Breast epithelium (tissue), 4 donors: ENCODE measurements at places on chromosomes 12 and 14.

- no peaks in the 10 kb centered on the region for H3K36me3 ChIP-seq
- H3K4me3 ChIP-seq: no peak overlapping the region
- no peak for DNase-seq
- no peaks in the 10 kb centered on the region for H3K27me3 ChIP-seq
These were observed 26.3 kb downstream of the CMA1 start for GRCh38 chr14:24481622-24482324.

GRCh38 chr14:88476825-88477224 lies 78.0 kb downstream of the PTPN21 start:
- H3K27me3 ChIP-seq: no peaks in the 10 kb centered on the region
- no peaks in the 10 kb centered on the region for H3K4me1 ChIP-seq
- no peak for DNase-seq
- H3K36me3 ChIP-seq: peaks cover 11% of the 10 kb centered on the region

DNA sequence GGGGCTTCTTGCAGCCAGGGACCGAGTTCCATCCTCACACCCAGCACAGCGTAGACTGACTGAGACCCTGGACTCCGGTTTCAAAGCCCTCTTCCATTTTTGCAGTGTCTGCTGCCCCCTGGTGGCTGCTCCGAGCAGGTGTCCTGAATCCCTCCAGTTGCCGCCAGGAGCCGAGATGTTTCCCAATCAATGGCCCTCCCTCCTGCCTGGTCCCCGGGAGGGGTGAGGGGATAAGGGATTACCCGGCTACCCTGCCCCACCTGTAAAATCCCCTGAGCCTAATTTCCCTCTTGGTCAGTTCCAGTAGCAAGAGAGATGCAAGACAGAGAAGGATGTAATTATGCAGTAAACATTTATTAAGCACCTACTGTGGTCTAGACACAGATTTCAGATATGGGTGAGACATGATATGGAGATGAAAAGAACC lies 55.0 kb downstream of the PHETA1 start:
- no peak overlapping the region for H3K27ac ChIP-seq
- peak; percentile 36 for DNase-seq
- H3K4me3 ChIP-seq: peak overlapping the region; percentile 25
- peaks cover 23% of the 10 kb centered on the region for H3K27me3 ChIP-seq

DNA sequence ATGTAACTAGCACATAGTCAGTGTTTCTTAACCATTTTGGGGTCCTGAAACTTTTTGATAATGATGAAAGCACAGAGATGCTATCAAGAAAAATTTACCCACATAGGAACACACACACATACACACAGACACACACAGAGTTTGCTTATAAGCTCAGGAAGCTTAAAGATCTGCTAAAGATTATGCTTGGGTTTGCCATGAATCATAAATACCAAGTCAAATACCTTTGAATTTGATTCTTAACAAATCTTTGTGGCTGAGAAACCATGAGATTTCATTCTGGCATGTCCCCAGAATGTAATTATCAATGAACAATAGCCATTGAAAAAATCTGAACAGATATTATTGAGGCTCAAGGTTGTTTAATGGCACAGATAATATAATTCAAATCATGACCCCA lies 89.2 kb downstream of the NTS start:
- no peak overlapping the region for H3K27ac ChIP-seq
- no peaks in the 10 kb centered on the region for H3K4me1 ChIP-seq
- H3K4me3 ChIP-seq: no peak overlapping the region
- H3K36me3 ChIP-seq: no peaks in the 10 kb centered on the region
- no peak for DNase-seq
- H3K27me3 ChIP-seq: no peaks in the 10 kb centered on the region

DNA sequence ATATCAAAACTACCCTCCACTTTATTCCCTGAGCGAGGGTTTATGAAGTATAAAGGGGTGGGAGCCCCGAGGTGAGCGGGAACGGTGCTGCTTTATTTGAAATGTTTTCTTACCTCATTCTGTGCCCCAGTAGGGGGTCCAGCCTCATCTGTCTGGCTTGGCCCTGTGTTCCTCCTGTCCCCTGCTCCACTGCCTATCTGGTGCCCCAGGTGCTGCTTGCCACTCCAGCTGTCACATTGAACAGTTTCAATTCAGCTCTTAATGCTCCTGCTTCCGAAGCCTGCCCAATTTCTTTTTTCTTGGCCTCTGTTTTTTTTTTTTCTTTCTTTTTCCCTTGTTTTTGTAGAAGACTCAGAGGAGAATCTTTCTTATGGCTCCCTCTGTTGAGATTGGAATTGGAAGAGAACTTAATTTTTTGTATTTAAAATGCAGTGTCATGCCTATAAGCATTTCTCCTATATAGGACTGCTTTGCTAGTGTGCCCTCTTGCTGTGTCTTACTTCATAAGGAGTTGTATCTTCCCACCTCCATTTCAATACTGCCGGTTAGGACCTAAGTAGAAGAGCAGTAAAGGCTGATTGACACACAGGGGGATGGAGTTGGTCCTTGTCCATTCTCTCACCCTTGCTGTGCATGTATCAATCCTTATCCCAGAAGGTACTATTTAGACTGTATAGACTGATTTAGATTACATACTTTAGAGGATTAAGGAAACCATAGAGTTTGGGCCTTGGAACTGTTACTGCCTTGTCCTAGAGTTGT lies 2.3 kb downstream of the ATXN7L3B start:
- H3K36me3 ChIP-seq: no peaks in the 10 kb centered on the region
- H3K4me1 ChIP-seq: peaks cover 21% of the 10 kb centered on the region
- no peaks in the 10 kb centered on the region for H3K27me3 ChIP-seq

DNA sequence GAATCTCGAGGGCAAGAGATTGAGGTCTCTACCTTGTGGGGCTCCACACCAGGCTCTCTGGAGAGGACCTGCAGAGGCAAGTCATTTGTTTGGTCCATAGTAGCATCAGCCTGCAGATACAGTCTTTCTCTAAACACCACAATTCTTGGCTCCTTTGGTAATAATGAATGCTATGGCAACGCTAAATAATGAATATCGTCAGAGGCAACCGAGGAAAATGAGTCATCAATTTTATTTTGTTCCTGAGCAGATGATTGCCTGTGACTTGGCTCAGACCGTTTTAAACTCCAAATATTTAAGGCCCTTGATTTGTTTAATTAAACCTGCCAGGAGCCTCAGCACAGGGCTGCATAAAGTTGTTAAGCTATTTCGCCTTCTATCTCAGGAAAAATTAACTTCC lies 924.1 kb upstream of the TMEM132C start:
- H3K36me3 ChIP-seq: no peaks in the 10 kb centered on the region
- no peak overlapping the region for H3K4me3 ChIP-seq
- no peak overlapping the region for H3K27ac ChIP-seq
- DNase-seq: no peak

DNA sequence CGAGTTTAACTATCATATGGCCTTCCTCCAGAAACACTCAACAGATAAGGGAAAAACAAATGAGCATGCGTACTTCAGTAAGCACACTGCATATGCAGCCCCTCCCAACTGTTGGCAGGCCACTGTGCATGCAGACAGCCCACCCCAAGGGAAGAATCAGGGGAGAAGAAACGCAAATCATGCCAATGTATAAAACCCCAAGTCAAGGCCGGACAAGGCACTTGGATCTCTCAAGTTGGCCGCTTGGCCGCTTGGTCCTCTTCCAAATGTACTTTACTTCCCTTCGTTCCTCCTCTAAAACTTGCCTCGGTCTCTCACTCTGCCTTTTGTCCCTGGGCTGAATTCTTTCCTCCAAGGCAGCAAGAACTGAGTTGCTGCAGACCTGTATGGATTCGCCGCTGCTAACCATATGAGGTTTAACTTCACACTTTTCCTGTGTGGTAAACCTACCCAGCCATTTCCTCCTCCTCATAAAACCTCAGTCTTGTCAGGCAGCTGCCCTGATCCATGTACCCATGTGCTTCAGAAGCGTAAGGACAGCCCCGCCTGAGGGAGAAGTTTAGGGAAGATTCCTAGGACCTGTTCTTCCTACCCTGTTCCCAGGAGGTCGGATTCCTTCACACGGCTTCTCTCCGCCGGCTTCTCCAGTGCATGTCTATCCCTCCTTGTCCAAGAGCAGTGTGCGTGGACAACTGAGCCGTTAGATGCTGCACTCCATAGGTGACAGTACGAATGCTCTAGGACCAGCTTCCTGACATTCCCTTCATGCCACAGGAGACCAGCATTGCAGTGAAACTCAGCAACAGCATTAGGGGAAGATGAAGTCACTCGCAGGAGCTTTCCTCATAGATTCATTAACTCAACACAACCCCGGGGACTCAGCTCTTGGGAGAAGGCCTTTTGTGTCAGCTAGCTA lies 188.0 kb downstream of the MON2 start:
- no peaks in the 10 kb centered on the region for H3K27me3 ChIP-seq
- no peaks in the 10 kb centered on the region for H3K36me3 ChIP-seq
- no peak overlapping the region for H3K27ac ChIP-seq
- no peak for DNase-seq
- H3K4me1 ChIP-seq: no peaks in the 10 kb centered on the region
- no peak overlapping the region for H3K4me3 ChIP-seq

- H3K4me3 ChIP-seq: peak overlapping the region; percentile 55
- no peaks in the 10 kb centered on the region for H3K36me3 ChIP-seq
- no peak for DNase-seq
- no peaks in the 10 kb centered on the region for H3K27me3 ChIP-seq
- H3K27ac ChIP-seq: peak overlapping the region; percentile 78
These were observed 645 bp downstream of the KITLG start for GRCh38 chr12:88579601-88580050.

DNA sequence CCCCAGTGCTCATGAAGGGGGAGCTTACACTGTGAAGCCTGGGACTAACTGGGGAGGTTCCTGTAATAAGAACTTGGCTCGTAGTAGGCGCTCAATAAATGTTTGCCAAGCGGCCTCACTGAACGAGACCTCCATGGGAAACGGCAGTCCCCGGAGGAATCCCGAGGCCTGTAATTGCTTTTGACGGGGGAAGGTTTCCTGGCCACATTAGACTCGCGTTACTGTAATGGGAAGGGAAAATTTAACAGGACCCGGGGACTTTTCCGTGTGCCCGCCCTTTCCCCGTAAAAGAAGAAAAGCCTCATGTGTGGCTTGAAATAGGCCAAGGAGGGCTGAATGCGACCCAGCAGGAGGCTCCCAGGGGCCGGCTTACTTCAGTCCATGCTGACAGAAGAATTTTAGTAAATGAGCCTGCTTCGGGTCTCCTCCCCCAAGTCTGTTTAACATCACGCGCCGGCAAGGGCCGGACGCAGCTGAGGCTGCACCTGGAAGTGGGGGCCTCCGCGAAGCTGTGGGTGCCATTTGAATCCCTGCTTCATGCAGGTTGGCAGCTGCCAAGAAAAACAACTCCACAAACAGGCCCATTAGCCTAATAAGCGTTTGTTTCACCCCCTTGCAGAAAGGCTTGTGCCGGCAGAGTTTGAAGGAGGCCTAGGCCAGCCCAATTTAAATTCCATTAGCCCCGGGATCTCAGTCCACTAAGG lies 39.8 kb upstream of the PWP1 start:
- no peaks in the 10 kb centered on the region for H3K36me3 ChIP-seq
- H3K4me3 ChIP-seq: peak overlapping the region; percentile 33
- no peaks in the 10 kb centered on the region for H3K27me3 ChIP-seq
- H3K4me1 ChIP-seq: no peaks in the 10 kb centered on the region

DNA sequence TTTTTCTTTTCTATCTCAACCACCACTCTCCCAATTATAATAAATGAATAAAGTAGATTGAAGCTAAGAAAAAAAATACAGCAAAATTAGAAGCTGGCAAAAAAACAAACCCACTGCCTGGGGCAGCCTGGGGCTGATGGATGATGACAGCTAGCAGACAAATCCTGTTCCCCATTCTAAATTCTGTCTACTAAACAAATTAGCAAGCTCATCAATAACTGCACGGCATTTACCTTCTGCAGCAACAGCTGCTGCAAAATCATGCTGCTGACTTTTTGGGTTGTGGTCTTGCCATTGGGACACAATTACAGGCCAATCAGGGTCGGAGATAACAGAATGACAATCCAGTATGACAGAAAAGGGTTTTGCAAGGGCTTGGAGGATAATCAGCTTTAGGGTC lies 443.6 kb upstream of the SOX5 start:
- H3K4me3 ChIP-seq: no peak overlapping the region
- no peak for DNase-seq
- no peaks in the 10 kb centered on the region for H3K27me3 ChIP-seq
- H3K27ac ChIP-seq: no peak overlapping the region

DNA sequence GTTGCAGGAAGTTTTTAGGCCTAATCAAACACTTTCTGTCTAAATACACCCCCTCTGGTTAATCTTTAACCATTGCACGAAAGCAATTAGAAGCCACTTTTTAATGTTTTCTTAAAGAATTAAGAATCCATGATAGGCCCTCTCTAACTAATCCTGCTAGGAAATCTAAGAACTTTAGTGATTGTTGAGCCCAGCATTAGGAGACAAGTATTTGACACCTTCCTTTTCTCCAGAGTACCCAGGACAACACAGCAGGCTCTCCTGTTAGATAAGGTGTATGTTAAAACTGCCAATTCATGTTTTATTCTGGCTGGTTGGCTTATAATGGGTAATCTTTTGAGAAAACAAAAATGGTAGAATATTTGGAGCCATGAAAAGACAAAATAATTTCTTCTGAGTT lies 95.0 kb downstream of the ALX1 start:
- no peak overlapping the region for H3K27ac ChIP-seq
- no peaks in the 10 kb centered on the region for H3K27me3 ChIP-seq
- H3K4me1 ChIP-seq: no peaks in the 10 kb centered on the region
- DNase-seq: no peak

DNA sequence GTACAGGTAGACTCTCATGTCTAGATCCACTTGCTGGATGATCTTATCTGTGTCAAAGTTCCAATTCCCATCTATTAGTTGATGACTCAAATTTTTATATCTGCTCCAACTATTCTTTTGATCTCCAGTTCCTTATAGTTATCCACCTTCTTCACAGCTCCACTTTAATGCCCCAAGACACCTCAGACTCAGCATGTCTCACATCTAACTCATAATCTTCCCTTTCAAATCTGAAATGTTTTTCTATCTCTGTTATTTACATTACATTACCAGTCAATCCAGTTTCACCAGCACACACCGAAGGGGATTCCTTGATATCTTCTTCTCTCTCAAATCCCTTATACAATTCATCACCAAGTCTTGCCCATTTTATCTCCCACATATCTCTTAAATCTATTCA lies 3.7 kb upstream of the METAP2 start:
- H3K36me3 ChIP-seq: no peaks in the 10 kb centered on the region
- H3K4me3 ChIP-seq: no peak overlapping the region
- DNase-seq: no peak
- no peak overlapping the region for H3K27ac ChIP-seq

DNA sequence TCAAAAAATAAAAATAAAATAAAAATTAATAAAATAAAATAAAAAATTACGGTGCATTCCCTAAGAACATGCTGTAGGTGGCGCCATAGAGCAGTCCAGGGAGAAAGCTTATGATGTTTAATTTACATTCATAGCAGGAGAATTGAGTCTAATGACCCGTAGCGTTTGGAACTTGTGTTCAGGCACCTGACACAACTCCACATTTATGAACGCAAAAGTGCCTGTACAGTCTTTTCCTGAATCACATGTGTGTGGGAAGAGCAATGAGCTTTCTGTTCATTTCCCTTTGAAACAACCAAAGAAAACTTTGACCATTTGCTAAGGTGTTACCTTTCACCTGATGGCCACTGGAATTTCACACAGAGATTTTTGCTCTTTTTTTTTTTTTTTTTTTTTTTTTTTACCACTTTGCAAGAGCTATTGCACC lies 60.6 kb upstream of the KCNA1 start:
- H3K4me1 ChIP-seq: no peaks in the 10 kb centered on the region
- H3K36me3 ChIP-seq: no peaks in the 10 kb centered on the region
- no peak for DNase-seq

- H3K4me3 ChIP-seq: no peak overlapping the region
- H3K36me3 ChIP-seq: no peaks in the 10 kb centered on the region
- no peaks in the 10 kb centered on the region for H3K4me1 ChIP-seq
These were observed 105.4 kb downstream of the PAPLN start for GRCh38 chr14:73342670-73343069.

- H3K27ac ChIP-seq: no peak overlapping the region
- no peaks in the 10 kb centered on the region for H3K36me3 ChIP-seq
- no peaks in the 10 kb centered on the region for H3K4me1 ChIP-seq
- DNase-seq: no peak
- no peak overlapping the region for H3K4me3 ChIP-seq
These were observed 352.7 kb downstream of the AEBP2 start for GRCh38 chr12:19792028-19792427.
